ENCODE measurements at places on chromosomes 16 and 17.

DNA sequence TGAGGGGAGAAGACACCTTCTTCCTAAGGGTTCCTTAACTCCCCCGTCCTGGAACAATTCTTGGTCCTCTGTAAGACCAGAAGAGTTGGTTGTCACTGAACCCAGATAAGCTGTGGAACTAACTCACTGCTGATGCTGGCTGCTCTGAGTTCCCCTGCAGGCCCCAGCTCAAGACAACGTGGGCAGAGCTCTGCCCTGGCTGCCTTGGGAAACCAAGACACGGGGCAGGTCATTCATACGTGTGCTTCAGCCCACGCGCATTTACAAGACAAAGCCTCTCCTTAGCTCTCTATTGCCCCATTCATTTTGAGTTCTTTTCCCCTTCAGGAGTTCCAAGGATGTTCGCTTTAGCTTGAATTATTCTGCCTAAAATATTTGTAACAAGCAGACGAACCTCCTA is 3.4 kb upstream of the NAT9 start:
- DNase-seq: peak; percentile 42

GRCh38 chr17:12790249-12791106 is 1.2 kb downstream of the ARHGAP44 start:
- no peak for DNase-seq

GRCh38 chr17:15309793-15310192 is 31.6 kb downstream of the TEKT3 start:
- no peak for DNase-seq

DNA sequence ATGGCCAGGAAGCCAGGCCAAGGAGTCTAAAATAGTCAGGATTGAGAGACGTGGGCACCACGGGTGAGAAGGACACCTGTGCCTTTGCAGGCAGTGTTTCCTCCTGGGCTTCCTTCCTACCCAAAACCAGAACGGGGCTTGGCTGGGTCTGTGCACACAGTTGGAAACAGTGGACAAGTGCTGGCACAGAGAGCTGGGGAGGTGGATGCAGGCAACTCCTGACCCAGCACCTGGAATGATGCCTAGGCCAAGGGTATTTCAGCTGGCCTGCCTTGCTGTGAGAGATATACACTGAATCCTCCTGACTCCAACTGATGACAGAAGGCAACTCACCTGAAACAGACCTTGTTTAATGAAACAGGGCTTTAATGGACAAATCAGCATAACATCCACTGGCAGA is 186.2 kb downstream of the SLC39A11 start:
- DNase-seq: no peak

DNA sequence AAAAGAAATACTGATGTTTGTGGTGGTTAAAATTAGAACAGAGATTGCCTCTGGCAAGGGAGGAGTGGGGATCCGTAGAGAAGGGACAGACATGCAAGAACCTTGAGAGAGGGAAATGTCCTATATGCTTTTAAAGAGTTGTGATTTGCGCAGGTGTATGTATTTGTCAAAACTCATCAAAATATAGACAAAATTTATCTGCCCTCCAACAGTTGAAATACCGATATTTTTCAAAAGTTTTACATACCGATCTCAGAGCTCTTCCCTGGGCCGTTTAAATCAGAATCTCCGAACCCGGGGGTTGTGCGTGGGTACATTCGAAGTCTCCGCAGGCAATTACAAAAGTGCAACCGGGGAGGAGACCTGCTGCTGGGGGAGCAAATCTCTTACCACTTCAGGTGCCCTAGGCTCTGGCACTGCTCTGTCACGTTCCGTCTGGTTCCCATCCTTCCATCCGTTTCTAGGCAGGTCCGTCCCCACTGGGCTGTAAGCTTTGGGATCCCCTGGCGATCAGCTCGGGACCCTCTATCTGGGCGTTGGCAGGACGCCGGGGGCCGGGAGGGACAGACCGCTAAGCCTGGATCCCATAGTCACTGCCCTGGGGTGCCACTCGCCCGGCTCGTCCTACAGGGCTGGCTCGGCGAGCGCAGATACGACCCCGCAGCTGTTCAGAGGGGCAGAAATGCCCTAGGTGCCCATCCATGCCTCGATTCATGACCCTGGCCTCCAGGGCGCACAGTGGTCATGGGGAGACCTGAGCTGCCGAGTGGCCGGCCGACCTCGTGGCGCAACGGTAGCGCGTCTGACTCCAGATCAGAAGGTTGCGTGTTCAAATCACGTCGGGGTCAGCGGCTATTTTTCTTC is 4.2 kb downstream of the BORCS6 start:
- DNase-seq: peak; percentile 82

DNA sequence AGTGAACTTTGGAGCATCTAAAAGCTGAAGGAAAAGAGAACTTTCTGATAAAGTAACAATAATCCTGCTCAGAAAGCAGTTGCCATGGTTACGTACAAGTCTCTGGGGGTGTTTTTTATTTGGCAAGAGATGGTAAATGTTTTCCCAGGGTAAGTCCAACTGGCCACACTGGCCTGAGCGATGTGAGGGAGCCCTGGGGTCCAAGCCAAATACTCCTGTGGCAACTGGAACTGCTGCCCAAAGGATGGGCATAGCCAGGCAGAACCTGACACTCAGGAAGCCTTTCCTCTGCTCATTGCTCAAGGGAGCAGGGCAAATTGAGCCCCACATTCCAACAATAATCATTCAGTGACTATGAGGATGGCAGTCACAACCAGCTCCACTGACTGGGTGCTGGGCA is 26.8 kb upstream of the WSCD1 start:
- no peak for DNase-seq

DNA sequence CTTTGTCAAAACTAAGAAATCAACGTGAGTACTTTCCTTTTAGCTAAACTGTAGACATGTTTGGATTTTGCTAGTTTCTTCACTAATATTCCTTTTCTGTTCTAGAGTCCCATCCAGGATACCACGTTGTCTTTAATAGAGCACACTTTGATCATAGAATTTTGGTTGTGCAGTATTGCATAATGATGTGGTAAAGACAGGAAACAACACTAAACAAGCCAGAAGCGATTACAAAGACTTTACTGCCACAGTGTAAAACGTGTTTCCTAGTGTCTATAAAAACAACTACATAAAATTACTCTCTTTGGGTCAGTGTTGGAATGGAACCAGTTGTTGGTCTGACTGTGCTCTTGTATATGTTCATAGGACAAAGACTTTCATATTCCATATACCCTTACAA is 19.3 kb downstream of the SHISA9 start:
- DNase-seq: no peak

- DNase-seq: no peak
Observed at GRCh38 chr16:78628461-78629045, 529.1 kb downstream of the WWOX start.

DNA sequence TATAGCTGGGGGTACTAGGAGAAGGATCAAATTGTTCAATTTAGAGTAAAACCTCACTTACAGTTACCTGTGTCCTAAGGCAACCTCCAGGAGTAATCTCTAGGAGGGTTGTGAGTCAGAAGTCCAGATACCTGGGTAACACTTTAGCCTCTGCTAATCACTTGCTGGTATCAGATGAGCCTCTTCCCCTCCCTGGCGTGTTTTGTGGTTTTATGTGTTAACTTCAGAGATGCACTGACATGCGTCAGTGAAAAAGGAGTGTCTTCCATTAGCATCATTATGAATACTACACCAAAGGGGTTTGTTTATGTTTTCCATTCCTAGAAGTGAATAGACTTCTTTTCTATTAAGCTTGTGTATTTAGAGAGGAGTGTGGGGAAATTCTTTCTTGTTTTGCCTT is 208.2 kb downstream of the FTO start:
- DNase-seq: no peak

DNA sequence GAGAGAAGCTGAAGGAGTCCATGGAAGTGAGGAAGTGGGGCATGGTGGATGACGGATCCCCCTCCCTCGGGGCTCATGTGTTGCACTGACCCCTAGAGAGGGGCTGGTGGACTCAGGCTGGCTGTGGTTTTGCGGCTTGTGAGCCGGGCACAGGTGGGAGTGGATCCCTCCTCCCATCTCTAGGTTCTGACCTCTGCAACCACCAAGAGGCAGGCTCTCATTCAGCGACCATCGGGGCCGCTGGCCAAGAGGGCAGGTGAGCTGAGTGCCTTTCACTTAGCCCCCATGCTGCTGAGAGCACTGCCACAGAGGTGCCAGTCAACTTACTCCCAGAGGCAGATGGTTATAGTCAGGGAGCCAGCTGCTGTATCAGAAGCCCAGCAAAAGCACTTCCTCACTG is 67.3 kb downstream of the SCNN1B start:
- DNase-seq: no peak

Data from suppressor macrophage treated with lipopolysaccharide for 4 hours (primary cell).